ENCODE measurements at places on chromosomes 11 and 22.

DNA sequence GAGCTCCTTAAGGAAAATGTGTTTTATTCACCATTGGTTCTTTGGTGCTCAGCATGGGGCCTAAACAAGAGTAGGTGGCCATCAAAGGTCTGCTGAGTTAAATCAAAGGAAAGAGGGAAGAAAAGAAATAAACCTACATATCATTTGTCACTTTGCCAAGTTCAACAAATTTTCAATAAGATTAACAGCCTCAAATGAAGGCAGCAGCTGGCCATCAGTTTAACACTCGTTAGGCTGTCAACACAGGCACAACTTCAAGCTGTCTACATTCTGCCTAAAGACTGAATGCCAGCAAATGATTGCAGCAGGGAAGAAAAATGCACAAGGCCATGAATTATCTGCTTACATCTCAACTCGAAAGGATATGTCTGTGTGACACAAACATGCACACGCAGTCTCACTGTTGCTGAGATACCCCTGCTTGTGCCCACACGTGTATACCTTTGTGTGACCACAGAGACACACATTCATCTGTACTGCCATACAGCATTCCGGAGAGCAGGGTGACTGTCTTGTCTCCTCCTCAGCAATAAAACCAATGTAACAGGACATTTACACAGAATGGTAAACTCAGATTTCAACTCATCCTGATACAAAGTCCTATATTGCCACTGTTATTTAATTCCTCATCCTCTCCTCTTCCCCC, 40.1 kb downstream of the TRIM66 start:
- H3K4me1 ChIP-seq = no peaks in the 10 kb centered on the region
- no peak for DNase-seq
- H3K27me3 ChIP-seq = no peaks in the 10 kb centered on the region
- H3K27ac ChIP-seq = no peak overlapping the region
- no peak overlapping the region for H3K4me3 ChIP-seq
- H3K36me3 ChIP-seq = peaks cover 77% of the 10 kb centered on the region

DNA sequence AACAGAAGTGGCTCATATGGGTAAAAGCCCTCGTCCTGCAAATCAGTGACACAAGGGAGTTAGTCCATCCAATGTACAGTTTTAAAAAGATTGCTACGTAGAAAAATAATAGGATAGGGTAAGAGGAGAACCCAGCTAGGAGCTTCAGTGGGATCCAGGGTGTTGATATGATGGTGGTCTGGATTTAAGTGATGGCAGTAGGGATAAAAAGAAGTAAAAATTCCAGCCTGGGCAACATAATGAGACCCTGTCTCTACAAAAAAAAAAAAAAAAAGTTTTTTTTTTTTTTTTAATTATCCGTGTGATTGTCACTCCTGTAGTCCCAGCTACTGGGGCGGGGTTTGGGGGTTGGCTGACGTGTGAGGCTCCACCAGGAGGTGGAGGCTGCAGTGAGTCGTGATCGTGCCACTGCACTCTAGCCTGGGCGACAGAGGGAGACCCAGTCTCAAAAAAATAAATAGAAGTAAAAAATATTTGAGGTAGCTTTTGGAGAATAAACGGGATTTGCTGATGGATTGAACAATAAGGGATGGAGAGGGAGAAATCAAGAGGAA, 7.0 kb upstream of the L3MBTL2 start:
- no peaks in the 10 kb centered on the region for H3K36me3 ChIP-seq
- H3K27me3 ChIP-seq = no peaks in the 10 kb centered on the region
- peak; percentile 62 for DNase-seq
- peak overlapping the region; percentile 67 for H3K27ac ChIP-seq
- peaks cover 21% of the 10 kb centered on the region for H3K4me1 ChIP-seq

DNA sequence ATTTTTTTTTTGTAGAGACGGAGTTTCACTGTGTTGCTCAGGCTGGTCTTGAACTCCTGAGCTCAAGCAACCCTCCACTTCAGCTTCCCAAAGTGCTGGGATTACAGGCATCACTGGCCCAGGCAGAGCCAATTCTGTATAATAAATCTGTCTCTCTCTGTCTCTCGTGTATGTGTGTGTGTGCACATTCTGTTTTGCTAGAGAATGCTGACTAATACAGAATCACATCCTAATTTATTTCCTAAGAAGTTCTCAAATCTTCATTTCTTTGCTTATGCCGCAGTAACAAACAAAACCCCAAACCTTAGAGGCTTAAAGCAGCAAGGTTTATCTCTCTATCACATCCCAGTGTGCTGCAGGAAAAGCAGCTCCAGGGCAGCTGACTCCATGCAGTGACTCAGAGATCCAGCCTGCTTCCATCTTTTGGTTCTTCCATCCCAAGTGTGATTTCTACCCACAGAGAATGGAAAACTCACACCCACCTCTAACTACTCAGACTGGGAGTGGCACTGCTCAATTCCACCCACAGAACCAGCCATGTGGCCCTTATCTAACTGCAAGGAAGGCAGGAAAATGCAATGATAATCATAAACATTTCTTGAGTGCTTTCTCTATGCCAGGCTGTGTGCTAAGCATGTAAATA, 35.1 kb upstream of the LRRC10B start:
- DNase-seq = no peak
- H3K4me3 ChIP-seq = no peak overlapping the region
- no peak overlapping the region for H3K27ac ChIP-seq
- H3K27me3 ChIP-seq = no peaks in the 10 kb centered on the region
- H3K4me1 ChIP-seq = peaks cover 5% of the 10 kb centered on the region

DNA sequence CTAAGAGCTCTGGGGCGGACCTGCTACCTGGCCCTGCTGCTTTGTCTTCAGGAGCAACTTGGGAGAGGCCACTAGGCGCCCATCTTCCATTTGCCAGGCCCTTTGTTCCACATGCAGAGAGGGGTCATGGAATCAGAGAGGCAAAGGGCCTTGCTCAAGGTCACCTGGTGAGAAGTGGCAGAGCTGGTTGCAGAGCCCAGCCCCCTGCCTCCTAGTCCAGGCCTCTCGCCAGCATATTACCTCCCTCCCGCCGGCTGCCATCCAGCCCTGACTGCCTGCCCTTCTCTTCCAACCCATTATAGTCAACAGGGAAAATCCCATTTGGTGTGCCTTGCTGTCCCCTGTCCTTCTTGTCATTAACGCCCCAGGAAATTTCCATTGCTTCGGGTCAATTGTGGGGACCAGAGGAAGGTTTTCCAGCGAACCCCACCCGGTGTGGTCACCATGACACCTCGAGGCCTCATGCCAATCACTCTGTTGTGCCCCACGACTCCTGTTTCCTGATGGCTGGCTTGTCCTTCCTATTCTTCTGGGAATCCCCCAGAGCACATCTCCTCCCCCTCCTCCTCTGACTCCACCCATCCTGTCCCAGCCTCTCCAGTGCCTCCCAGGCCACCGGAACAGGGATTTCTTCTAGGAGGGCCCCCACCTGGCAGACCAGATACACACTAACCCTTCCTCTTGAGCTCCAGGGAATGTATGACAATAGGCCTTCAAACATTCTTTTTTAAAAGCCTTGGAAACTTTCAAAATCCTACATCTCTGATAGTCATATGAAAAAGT, 77.0 kb downstream of the NECTIN1 start:
- H3K27ac ChIP-seq = no peak overlapping the region
- no peak overlapping the region for H3K4me3 ChIP-seq
- H3K27me3 ChIP-seq = peaks cover 11% of the 10 kb centered on the region
- H3K4me1 ChIP-seq = no peaks in the 10 kb centered on the region
- no peak for DNase-seq

- H3K36me3 ChIP-seq = peaks cover 5% of the 10 kb centered on the region
- no peaks in the 10 kb centered on the region for H3K27me3 ChIP-seq
- H3K27ac ChIP-seq = no peak overlapping the region
- peaks cover 34% of the 10 kb centered on the region for H3K4me1 ChIP-seq
- H3K4me3 ChIP-seq = no peak overlapping the region
These were observed 1.9 kb upstream of the CHKA start for GRCh38 chr11:68122936-68123539.

- DNase-seq = no peak
- no peaks in the 10 kb centered on the region for H3K4me1 ChIP-seq
- H3K36me3 ChIP-seq = 0 out of 2 replicates have a peak, but pooled peaks cover under 1% of the 10 kb centered on the region
- no peak overlapping the region for H3K27ac ChIP-seq
- no peak overlapping the region for H3K4me3 ChIP-seq
These were observed 16.3 kb downstream of the LTO1 start for GRCh38 chr11:69658626-69659450.

- H3K36me3 ChIP-seq = no peaks in the 10 kb centered on the region
- H3K27me3 ChIP-seq = no peaks in the 10 kb centered on the region
- H3K4me3 ChIP-seq = no peak overlapping the region
- no peak overlapping the region for H3K27ac ChIP-seq
These were observed 71.4 kb upstream of the MPEG1 start for GRCh38 chr11:59283825-59284772.

GRCh38 chr11:111573821-111574249, 28.4 kb upstream of the SIK2 start:
- H3K36me3 ChIP-seq = no peaks in the 10 kb centered on the region
- H3K27ac ChIP-seq = no peak overlapping the region
- H3K4me3 ChIP-seq = no peak overlapping the region
- H3K27me3 ChIP-seq = no peaks in the 10 kb centered on the region
- DNase-seq = no peak
- no peaks in the 10 kb centered on the region for H3K4me1 ChIP-seq

GRCh38 chr11:73182824-73183321, 35.2 kb upstream of the P2RY2 start:
- no peaks in the 10 kb centered on the region for H3K4me1 ChIP-seq
- peaks cover 7% of the 10 kb centered on the region for H3K27me3 ChIP-seq
- H3K27ac ChIP-seq = no peak overlapping the region
- no peak for DNase-seq
- no peaks in the 10 kb centered on the region for H3K36me3 ChIP-seq
- no peak overlapping the region for H3K4me3 ChIP-seq

DNA sequence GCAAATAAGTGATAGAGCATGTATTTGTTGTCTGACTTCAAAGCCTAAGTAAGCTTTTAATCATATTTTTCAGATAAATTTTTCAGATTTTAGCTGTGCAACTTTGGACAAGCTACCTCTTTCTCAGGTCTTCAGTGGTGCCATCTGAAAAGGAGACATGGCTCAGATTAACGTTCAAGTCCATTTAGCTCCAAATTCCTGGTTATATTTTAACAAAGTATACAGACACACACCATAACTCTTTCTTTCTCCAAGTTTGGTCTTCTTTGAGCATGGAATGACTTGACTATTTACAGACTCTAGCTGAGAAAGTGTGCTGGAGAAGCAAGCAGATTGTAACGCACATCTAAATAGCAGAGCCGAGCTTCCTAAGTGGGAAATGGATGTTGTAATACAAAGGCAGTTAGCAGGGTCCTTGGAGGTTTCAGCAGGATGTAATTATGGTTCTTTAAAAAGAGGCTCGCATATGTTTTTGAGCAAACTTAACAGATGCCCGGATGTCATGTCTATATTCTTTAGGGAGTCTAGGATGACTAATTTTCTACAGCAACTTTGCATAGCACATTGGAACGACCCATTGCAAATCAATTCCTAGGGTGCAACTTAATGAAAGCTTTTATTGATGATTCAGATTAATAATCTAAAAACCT, 128.1 kb upstream of the E2F8 start:
- H3K27ac ChIP-seq = no peak overlapping the region
- no peaks in the 10 kb centered on the region for H3K4me1 ChIP-seq
- no peaks in the 10 kb centered on the region for H3K36me3 ChIP-seq
- H3K27me3 ChIP-seq = peaks cover 17% of the 10 kb centered on the region

DNA sequence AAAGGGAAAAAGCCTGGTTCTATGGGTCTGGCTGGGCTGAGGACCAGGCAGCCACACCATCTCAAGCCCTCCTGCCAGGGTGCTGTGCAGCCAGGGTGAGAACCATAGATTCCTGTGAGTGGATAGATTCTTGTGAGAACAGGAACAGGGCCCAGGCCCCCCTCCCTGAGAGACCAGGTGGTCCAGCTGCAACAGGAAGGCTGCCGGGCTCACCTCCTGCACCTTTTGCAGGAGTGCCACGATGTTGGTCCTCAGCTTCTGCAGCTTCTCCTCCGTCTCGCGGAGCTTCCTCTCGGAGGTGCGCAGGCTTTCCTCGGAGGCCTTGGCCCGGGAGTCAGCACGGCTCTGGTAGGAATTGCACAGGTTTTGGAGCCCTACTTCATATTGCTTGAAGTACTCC, 40.8 kb downstream of the MORC2 start:
- no peak overlapping the region for H3K27ac ChIP-seq
- no peaks in the 10 kb centered on the region for H3K4me1 ChIP-seq
- peaks cover 62% of the 10 kb centered on the region for H3K36me3 ChIP-seq
- no peaks in the 10 kb centered on the region for H3K27me3 ChIP-seq

- no peak overlapping the region for H3K4me3 ChIP-seq
- no peaks in the 10 kb centered on the region for H3K27me3 ChIP-seq
- DNase-seq = no peak
These were observed 100.4 kb upstream of the GALNT18 start for GRCh38 chr11:11722246-11722645.

- no peak for DNase-seq
- no peak overlapping the region for H3K27ac ChIP-seq
- no peaks in the 10 kb centered on the region for H3K4me1 ChIP-seq
- no peaks in the 10 kb centered on the region for H3K27me3 ChIP-seq
These were observed 10.4 kb downstream of the OAF start for GRCh38 chr11:120221115-120221752.

- no peak overlapping the region for H3K4me3 ChIP-seq
- no peaks in the 10 kb centered on the region for H3K36me3 ChIP-seq
- no peak for DNase-seq
- H3K27ac ChIP-seq = no peak overlapping the region
- H3K4me1 ChIP-seq = no peaks in the 10 kb centered on the region
These were observed 133.7 kb upstream of the NARS2 start for GRCh38 chr11:78708388-78708787.

GRCh38 chr22:30289141-30289979, at the start of gene CASTOR1:
CASTOR1 (minus strand) TSS chr22:30289505; CDS start chr22:30289497, 8 bp downstream.
- H3K27me3 ChIP-seq = no peaks in the 10 kb centered on the region
- DNase-seq = peak; percentile 98
- H3K36me3 ChIP-seq = peaks cover 63% of the 10 kb centered on the region

GRCh38 chr11:76997512-76997911, 36.7 kb upstream of the B3GNT6 start:
- H3K4me1 ChIP-seq = 0 out of 2 replicates have a peak, but pooled peaks cover 5% of the 10 kb centered on the region
- no peak overlapping the region for H3K27ac ChIP-seq
- no peaks in the 10 kb centered on the region for H3K36me3 ChIP-seq

- H3K27ac ChIP-seq = no peak overlapping the region
- no peak overlapping the region for H3K4me3 ChIP-seq
- DNase-seq = no peak
- H3K27me3 ChIP-seq = no peaks in the 10 kb centered on the region
- no peaks in the 10 kb centered on the region for H3K4me1 ChIP-seq
These were observed 25.2 kb upstream of the MICALL1 start for GRCh38 chr22:37880668-37881440.

GRCh38 chr11:109945626-109946321, 147.4 kb upstream of the ZC3H12C start:
- H3K36me3 ChIP-seq = no peaks in the 10 kb centered on the region
- H3K4me1 ChIP-seq = no peaks in the 10 kb centered on the region
- H3K27ac ChIP-seq = no peak overlapping the region
- no peak overlapping the region for H3K4me3 ChIP-seq
